Renal pelvis (tissue), 12 donors: ENCODE measurements at places on chromosomes 3 and 15. TPM values are rescaled to one million over a fixed set of nuclear protein-coding genes. Genes with fewer than 3 reads are reported as not detected.

DNA sequence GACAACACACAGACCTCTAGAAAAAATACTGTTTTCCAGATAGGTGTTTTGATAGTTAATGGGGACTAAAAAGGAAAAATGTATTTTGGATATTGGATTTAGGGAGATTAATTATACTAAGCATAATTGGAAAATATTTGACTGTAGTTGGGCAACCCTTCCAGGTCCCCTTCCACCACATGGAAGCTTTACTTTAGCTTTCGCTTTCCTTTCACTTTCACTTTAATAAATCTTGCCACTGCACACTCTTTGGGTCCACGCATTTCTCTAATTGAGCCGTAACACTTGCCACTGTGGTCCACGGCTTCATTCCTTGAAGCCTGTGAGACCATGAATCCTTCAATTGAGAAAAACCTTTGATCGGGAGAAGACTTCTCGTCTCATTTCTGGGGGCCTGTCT, 15.5 kb downstream of the GLDN start:
- DNase-seq = no peak

Gene CCR9
- polyA plus RNA-seq = not detected

Gene MASP1
- polyA plus RNA-seq = 8.5 TPM

GRCh38 chr3:114623420-114624046, 329.7 kb downstream of the TIGIT start:
- no peak for DNase-seq

Gene ARNT2
- 65.8 TPM for polyA plus RNA-seq

DNA sequence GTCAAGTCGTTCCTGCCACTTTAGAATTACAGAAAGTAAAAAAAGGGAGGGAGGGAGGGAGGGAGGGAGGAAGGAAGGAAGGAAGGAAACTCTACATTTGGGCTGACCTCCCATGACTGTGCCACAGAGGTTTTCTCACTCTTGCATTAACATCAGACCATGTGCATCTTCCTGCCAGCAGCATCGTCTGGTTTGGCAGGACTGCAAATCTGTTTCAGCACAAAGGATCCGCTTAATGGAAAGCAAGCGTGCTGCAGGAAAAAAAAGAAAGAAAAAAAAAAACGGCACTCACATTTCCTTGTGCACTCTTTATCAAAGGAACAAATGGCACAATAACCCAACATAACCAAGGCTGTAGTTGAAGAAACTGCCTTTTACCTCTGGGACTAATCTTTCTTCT, 148.8 kb upstream of the HES1 start:
- DNase-seq = no peak

GRCh38 chr3:195203606-195204005, 67.4 kb downstream of the XXYLT1 start:
- DNase-seq = no peak

DNA sequence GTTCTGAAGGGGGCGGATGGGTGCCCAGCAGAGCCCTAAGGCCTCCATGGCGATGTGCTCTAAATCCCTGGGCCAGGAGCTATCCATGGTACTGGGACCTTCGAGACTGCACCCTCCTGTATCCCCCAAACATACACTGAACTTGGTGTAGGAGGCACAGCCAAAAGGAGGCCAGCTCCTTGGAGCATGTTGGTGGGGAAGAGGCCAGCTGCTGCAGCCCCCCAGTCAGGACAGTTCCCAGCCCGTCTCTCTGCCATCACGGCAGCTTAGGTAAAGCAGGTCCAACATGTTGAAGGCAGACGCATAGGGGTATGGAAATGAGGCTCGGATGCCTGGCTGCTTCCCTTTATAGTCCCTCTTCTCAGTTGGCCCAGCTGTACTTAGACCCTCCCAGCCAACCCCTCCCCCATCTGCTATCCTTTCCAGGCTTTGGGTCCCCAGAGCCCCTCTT, 1.8 kb downstream of the CAMKV start:
- DNase-seq = peak; percentile 53

DNA sequence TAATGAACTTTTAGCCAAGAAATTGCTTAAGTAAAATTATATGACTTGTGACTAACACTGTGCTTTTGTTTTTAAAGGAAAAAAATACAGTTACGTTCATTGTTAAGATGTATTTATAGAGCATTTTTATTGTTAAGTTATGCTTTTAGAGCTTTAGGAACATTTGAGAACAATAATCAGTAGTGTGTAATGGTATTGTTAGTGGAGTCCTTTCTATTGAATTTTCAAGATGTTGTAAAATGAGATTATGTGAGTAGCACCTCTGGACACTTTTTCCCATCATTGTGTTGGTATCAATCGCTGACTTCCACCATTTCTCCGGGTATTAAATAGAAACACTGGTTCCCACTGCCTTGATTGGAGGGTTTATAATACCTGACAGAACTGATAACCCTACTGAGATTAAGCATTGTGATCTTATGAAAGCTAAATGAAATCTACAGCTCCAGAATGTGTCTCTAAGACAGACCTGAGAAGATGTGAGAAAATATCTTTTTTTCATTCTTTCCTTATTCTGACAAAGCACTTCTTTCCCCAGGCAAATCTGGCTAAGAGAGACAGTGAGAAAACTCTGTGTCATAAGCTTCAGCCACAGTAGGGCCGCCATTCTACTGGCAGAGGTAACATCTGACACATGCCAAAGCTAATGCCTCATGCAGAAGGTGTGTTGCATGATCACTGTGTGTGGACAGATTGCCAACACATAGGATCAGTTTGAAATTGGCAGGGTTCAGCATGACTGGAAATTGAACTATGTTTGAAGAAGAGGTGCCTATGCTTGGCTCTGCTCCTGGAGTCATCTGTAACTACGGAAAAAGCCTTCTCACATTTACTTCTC, 610.8 kb downstream of the MECOM start:
- DNase-seq = no peak

GRCh38 chr15:48855501-48856440, 22.2 kb upstream of the EID1 start:
- DNase-seq = peak; percentile 66

GRCh38 chr15:52682200-52682599, 3.0 kb upstream of the ATOSA start:
- no peak for DNase-seq

- no peak for DNase-seq
Measured at GRCh38 chr3:114370537-114371174, 76.8 kb downstream of the TIGIT start.

GRCh38 chr3:38608961-38609360, 40.5 kb downstream of the SCN5A start:
- DNase-seq = no peak

GRCh38 chr15:27646531-27646930, 452.6 kb downstream of the OCA2 start:
- DNase-seq = no peak

GRCh38 chr3:55965776-55966175, 478.7 kb upstream of the WNT5A start:
- no peak for DNase-seq

- DNase-seq = no peak
Measured at GRCh38 chr3:46542344-46542743, 23.8 kb downstream of the LRRC2 start.

DNA sequence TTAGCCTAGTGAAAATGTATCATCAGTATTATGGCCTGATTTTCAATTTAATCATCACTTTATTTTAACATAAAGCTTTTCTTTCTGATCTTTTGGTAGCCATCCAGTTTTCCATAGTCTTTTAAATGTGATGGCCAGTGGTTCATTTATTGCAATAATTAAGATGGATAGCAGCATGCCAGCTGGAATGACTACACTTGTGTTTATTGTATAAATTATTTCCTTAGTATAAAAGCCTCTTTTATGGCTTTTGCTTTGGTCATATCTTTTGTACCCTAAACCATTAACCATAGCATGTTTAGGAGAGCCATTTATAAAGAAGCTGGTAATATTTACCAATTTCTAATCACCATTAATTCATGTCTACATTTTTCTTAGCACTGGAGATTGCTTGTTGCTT, 31.7 kb downstream of the ALCAM start:
- DNase-seq = no peak

Gene TRAK1
- polyA plus RNA-seq = 41.5 TPM

Gene DPPA4
- polyA plus RNA-seq = 2.8 TPM

- no peak for DNase-seq
Measured at GRCh38 chr15:101531170-101531569, 41.7 kb upstream of the PCSK6 start.

DNA sequence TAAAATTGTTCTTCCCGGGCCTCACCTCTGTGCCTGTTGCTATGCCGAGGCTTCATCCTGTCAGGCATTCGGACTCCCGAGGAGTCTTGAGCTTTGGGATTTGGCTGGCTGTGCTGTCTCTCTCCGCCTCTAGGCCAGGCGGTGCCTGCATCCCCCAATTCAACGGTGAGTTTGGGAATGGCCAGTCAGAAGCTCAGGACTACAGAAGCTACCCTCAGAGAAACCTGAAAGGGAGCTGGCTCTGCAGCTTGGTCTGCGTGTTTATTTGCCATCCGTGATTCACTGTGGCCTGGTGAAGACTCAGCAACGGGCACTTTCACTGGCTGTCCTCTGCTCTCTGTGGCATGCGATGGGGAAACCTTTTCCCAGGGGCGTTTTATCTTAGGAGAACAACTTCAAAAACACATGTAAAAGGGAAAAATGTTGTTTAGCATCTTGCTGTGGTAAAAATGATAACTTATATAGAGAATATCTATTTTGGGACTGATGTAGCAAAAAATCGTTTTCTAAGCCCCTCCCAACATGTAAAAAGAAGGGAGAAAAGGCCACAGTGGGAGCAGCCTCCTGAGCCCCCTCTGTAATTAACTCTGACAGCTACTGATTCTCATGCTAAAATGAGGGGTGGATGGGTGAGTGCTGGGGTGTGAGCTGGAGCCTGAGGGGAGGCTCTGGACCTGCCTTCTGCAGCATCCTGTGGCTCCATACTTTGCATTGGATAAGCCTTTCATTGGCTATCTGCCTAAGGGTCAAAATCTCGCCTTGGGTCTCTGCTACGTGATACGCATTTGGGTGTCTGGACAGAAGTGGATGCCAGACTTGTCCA, 103.4 kb upstream of the KLHL25 start:
- no peak for DNase-seq

Gene TLR9
- polyA plus RNA-seq = 0.09 TPM

DNA sequence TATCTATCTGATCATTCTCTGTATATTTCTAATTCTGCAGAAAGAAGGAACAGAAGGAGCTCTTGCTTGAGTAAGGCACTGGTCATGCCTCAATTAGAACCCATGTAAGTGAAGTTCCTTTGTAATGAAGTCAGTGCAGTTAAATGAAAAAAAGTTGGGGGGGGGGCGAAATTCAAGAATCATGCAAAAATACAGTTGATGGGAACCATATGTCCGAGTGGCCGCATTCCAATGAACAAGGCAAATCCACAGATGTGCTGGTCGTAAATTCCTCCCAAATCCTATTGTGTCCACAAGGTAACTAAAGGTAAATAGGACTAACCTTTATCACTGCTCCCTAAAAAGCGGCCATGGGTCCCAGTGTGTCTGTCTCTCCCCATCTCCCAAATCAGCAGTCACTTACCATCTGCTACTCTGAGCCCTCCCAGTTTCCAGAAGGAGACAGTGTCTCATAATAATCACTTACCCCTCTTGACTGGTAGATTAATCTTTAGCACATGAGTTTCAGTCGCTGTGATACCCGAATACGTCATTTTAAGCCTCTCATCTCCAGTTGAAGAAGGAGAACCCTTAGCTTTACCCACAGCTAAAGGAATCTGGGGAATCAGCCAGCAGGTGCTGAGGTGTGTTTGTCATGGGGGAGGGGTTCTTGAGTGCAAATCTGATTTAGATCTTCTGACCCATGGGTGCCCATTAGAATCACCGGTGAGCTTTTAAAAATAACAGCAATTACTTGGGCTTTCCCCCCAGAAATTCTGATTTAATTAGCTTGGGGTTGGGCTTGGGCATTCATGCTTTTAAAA, 56.3 kb upstream of the EPHB3 start:
- no peak for DNase-seq

- DNase-seq = no peak
Measured at GRCh38 chr3:158368271-158368670, 202.7 kb upstream of the MLF1 start.

DNA sequence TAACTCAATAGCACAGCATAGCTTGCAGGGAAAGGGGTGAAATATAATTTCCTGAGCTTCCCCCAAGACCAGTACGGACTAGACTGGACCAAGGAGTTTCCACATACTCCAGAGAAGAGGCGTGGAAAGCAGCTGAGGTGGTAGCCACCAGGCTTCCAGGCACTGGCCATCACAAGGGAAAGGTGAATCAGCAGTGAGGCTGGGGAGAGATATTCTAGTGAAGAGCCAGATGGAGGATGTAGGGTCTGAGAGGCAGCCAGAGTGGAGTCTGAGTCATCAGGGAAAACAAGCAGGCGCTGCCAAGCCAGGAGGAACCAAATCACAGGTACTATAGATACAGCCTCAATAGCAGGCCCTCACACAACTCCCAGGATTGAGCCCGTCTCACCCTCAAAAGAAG, 9.6 kb upstream of the RASA2 start:
- no peak for DNase-seq

Gene COLQ
- 10.1 TPM for polyA plus RNA-seq
